ENCODE measurements at places on chromosomes 7 and 10.

GRCh38 chr7:128446306-128446705, 9.4 kb upstream of the HILPDA start:
- no peak for DNase-seq

GRCh38 chr7:78090616-78091015, 292.0 kb downstream of the PHTF2 start:
- no peak for DNase-seq

GRCh38 chr10:102870221-102870620, 951 bp downstream of the AS3MT start:
- DNase-seq, result no peak

DNA sequence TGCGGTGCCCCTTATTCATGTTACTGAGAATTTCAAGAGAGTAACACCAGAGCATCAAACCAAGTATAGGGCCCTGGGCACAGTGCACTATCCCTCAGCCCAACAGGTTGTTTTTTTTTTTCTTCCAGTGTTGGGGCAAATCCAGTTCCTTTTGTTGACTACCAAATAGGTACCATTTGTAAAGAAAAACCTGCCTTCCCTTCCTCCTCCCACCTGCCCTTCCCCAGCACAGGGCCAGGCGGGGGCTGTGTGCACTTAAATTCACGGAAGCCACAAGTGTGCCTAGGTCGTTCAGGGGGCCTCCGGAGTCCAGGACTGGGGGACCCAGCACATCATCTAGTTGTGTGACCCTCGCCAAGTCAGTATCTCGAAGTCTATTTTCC, 595 bp upstream of the SFXN4 start:
- no peak for DNase-seq

DNA sequence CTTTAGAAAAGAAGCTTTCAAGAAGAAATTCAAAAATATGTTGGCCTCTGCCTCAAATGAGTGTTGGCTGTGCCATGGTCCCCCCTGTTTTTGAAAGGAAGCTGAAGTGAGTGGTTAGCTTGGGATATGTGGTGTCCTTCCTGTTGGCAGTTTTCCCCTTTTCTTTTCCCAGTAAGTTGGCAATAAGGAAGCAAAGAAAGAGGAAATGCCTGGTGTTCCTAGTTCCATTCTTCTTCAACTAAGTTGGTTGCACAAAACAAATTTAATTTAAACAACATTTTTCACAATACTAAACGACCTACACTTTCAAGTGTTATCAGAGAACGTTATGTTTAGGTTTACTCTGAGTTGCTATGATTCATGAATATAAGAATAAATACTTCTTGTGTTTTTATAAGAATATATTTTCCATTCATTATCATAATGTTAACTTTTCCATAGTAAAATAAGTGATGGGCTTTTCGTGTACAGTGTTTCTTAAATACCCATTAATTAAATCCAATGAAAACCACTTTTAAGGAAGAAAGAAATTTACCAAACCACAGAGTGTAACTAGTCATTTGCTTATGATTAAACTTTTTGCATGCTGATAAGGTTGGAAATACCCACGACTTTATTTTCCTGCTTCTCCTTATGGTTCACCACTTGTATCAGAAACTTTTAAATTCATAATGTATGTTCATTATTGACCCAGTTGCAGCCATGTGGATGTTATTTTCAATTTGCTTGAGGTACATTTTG, 7.7 kb downstream of the HDAC9 start:
- DNase-seq, result no peak

- DNase-seq, result peak; percentile 41
Measured at GRCh38 chr7:157432957-157433576, 96.3 kb downstream of the DNAJB6 start.

GRCh38 chr10:32111585-32111984, 55.4 kb upstream of the KIF5B start:
- no peak for DNase-seq

- DNase-seq, result no peak
Measured at GRCh38 chr7:3304131-3304530, 3.1 kb downstream of the SDK1 start.

DNA sequence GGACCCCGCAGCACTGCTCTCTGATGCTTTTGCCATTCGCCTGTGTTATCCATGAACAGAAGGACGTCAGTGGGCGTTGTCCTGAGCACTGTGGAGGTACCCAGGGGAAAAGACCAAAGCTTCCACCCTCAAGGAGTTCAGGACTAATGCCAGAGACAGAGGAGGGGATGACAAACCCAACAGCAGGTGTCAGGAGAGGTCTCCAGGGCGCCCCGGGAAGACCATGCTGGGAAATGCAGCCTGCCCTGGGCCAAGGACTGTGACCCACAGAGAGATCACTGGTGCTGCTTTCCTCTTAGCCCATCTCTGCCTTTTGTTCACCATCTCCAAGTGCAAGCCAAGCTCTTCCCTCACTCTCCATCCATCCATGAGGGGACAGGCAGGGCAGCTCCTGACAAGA, 166.8 kb upstream of the PFKP start:
- DNase-seq, result no peak

DNA sequence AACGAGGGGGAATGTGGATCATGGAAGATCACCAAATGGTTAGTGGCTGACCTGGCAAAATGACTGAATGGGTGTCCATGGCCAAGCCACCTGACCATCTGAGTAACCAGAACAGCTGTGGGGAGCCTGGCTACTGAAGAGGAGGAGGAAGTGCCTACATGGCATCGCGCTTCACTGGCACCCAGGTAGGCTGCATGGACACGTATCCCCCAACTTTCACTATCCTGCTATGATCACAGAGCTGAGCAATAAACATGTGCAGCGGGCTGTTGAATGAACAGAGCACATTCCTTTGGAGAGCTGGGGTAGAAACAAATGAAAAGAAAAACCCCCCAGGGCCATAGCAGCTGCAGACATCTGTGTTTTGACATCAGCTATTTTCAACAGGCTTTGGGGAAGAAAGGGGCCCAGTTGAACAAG, 6.5 kb downstream of the AKR1B1 start:
- no peak for DNase-seq

GRCh38 chr7:37657816-37658215, 25.8 kb upstream of the GPR141 start:
- no peak for DNase-seq

GRCh38 chr10:34295142-34295548, 520.0 kb downstream of the PARD3 start:
- DNase-seq, result no peak

GRCh38 chr7:15685358-15686294, 857 bp downstream of the MEOX2 start:
- no peak for DNase-seq

DNA sequence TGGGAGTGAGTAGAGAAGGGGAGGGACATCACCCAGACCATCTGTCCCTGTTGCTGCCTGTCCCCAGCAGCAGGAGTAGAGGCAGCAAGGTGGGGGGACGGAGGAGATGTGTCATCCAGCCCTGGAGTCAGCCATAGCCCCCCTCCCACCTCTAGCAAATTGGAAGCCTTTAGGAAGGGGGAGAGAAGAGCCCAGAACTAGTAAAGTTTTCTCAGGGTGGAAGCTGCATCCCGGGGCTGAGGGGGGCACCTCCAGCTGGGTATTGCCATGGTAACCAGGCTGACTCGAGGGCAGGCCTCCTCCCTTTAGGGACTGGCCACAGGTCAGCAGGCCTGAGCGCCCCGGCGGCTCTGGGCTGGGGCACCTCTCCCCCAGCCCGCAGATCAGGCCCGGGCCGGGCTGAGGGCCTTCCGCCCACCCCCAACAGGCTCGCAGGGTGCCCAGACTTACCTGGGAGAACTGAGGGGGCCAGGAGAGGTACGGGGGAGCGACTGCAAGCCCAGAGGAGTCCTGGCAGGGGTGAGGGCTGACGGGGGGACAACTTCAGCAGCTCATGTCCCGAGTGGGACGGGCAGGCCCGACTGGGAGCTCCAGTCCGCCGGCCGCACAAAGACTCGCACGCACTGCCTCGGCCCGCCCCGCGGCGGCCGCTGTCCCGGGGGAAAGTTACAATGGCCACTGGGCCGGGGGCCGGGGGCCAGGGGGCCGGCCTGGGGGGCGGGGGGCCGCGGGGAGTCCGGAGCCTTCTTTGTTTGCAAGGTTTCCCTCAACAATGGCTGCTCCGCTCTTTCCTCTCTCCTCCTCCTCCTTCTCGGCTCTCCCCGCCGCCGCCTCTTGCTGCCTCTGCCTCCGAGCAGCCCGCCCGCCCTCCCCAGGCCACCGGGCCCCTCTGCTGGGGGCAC, 6.0 kb downstream of the LDB1 start:
- DNase-seq, result no peak

DNA sequence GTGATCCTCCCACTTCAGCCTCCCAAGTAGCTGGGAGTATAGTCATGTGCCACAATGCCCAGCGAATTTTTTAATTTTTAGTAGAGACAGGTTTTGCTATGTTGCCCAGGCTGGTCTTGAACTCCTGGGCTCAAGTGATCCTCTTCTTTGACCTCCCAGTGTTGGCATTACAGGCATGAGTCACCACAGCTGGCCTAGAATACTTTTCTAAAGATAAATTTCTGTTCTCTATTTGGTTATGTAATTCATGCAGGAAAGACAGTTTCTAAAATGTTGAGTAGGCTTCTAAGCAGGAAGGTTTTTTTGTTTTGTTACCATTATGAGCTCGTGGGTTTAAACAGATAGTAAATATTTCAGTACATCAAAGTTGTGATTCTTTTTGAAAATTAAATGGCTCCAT, 5.0 kb downstream of the RBAK start:
- no peak for DNase-seq

- DNase-seq, result no peak
Measured at GRCh38 chr7:26699766-26700165, 164.6 kb downstream of the SKAP2 start.

DNA sequence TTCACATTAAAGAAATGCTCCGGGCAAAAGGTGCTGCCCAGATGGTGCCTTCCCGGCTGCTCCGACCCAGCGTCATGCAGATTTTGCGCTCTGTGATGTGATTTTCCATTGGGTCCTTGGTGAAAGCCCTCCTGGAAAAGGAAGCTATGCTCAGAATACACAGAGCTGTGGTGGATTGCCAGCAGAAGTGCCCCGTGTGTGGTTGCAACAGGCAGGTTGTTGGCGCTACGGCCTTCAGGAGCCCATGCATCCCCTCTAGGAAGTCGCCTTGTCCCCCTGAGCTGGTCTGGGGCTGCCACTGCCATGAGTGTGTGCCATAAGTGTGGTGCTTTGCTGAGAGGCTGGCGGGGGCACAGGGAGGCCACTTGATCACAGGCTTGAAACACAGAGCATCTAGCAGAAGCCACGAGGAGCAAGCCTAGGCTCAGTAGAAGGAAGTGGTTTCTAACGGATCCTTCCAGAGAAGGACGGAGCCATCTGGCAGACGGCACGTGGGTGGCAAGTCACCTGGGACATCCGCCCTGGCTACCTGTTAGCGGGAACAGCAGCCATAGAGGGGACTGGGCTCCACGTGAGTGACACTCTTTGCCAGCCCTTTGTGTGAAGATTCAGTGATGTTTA, 210.9 kb downstream of the CUX1 start:
- DNase-seq, result no peak

DNA sequence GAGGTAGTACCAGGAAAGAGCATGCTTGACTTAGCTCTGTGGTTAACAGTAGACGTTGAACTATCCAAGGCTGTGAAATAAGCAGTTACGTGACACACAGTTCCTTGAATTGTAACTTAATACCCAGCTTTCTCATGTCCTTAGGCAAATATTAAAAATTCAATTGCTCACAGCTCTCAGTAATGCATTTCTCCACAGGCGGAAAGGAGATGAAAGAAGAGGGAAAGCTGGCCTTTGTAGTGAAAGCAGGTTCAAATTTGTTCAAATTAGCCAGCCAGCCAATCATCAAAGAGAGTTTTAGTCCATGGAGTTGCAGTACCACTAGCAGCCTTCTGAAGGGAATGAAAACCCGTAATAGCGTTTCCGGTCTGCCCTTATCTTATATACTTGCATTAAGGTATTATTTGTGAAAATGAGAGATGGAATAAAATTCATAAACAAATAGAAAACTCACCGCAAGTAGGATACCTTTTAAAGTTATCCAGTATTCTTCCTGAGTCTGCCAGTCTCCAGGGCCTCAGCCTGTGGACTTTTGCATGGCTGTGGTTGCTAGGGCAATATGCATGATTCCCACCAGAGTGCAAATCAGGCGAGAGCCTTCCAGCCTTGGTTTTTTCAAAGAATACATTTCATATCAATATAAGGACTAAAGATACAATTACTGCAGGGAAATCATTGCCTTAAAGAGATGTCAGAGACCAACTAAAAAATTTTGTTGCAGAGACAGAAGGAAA, 795.5 kb downstream of the TNS3 start:
- no peak for DNase-seq

DNA sequence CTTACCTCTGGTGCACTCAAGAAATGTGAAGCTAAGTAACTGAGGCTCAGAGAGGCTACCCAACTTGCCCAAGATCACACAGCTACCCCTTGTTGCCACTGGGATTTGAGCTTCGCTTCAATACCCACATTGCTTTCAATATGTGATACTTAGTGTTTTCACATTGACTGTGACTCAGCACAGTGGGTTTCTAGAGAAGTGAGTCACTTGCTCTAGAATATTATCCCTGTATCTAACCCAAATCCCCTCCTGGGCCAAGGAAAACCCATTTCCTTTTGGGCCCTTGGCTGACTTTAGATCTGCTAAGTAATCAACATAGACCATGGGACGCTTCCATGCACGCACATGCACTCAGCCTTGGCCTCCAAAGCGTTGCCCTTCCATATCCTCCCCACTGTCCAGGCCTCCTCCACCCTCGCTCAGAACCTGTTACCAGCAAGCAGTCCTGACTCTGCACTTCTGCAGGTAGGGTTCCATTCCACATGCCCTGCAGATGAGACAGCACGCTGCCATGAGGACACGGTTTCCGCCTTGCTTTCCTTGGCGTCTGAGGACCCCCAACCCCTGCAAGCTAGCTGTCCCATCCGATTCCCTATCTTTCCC, 87.7 kb upstream of the CHST15 start:
- no peak for DNase-seq

GRCh38 chr7:82566752-82567151, 123.2 kb upstream of the CACNA2D1 start:
- DNase-seq, result no peak

GRCh38 chr7:43771573-43771972, 13.1 kb downstream of the BLVRA start:
- DNase-seq, result no peak

- no peak for DNase-seq
Measured at GRCh38 chr7:155228459-155228845, 69.2 kb upstream of the INSIG1 start.

DNA sequence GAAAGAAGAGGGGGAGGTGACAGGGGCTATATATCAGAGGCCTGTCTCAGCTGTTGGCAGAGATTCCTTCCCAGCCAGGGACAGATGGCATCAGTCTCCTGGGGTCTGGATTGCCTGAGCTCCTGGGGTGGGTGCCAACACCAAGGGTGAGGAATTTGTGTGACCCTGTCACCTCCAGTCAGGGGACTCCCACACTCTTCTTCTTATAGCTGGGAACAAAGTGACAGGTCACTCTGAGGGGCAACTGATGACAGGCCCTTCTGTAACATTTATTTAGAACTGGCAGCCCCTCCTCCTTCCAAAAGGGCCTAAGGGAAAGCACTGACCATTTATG, 53.7 kb upstream of the DUSP5 start:
- no peak for DNase-seq

- DNase-seq, result no peak
Measured at GRCh38 chr7:66549466-66549865, 79.2 kb upstream of the KCTD7 start.

All from activated T-cell treated with anti-CD3 and anti-CD28 coated beads for 24 hours (primary cell).